Endodermal cell (in vitro differentiated cells): ENCODE measurements at places on chromosomes 7 and 10. TPM values are rescaled to one million over a fixed set of nuclear protein-coding genes. Genes with fewer than 3 reads are reported as not detected.

DNA sequence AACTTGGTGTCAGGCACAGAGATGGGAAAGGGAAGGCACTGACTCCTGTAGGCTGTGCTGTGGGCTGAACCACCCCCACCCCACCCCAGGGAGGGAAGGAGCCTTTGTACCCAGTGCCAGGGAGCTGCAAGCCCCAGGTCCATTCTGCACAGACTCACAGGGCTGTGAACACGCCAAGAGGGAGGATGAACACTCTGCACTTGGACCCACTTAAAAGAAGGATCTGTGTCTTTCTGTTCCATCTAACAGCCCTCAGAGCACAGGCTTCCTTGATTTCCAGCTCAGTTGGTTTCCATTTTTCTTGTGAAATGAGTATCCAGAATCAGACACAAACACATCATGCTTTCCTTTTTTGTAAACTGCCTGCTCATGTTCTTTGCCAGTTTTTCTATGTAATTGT is 84.9 kb downstream of the GRB10 start:
- peaks cover 76% of the 10 kb centered on the region for H3K36me3 ChIP-seq
- H3K27me3 ChIP-seq = no peaks in the 10 kb centered on the region
- H3K4me3 ChIP-seq = no peak overlapping the region
- H3K27ac ChIP-seq = no peak overlapping the region

GRCh38 chr7:141436575-141437075 is 114.6 kb upstream of the AGK start:
- no peaks in the 10 kb centered on the region for H3K27me3 ChIP-seq
- DNase-seq = no peak
- H3K36me3 ChIP-seq = no peaks in the 10 kb centered on the region
- H3K4me3 ChIP-seq = no peak overlapping the region
- H3K27ac ChIP-seq = no peak overlapping the region

- no peak for DNase-seq
- no peak overlapping the region for H3K4me3 ChIP-seq
- peaks cover 35% of the 10 kb centered on the region for H3K36me3 ChIP-seq
Observed at GRCh38 chr10:79142064-79142491, 73.3 kb downstream of the ZMIZ1 start.

GRCh38 chr10:130772676-130773075 is 538.8 kb downstream of the TCERG1L start:
- H3K4me1 ChIP-seq = no peaks in the 10 kb centered on the region
- no peak overlapping the region for H3K4me3 ChIP-seq
- no peaks in the 10 kb centered on the region for H3K27me3 ChIP-seq
- no peaks in the 10 kb centered on the region for H3K36me3 ChIP-seq
- no peak overlapping the region for H3K27ac ChIP-seq

DNA sequence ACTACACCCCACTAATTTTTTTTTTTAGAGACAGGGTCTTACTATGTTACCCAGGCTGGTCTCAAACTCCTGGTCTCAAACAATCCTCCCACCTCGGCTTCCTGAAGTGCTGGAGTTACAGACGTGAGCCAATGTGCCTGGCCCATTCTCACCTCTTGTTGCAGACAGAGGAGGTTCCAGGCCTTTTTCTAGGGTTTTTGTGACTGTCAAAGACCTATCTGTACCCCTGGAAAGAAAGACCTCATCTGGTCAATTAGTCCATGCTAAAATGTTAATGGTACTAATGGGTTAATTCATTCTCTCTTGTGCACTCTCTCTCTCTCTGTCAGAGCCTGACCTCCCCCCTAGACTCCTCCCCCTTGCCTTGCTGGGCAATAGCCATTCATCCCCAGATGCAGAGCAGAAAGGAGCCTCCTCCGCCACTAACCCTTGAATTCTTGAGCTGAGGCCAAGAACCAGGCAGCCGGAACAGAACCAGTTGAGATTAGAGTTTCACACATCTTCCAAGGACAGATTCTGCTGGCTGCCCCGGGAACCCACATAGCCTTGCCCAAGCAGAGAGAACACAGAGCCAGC is 209.7 kb downstream of the SKIDA1 start:
- DNase-seq = peak; percentile 92
- peaks cover 14% of the 10 kb centered on the region for H3K4me1 ChIP-seq
- peak overlapping the region; percentile 64 for H3K27ac ChIP-seq
- no peaks in the 10 kb centered on the region for H3K27me3 ChIP-seq
- H3K4me3 ChIP-seq = peak overlapping the region; percentile 71

DNA sequence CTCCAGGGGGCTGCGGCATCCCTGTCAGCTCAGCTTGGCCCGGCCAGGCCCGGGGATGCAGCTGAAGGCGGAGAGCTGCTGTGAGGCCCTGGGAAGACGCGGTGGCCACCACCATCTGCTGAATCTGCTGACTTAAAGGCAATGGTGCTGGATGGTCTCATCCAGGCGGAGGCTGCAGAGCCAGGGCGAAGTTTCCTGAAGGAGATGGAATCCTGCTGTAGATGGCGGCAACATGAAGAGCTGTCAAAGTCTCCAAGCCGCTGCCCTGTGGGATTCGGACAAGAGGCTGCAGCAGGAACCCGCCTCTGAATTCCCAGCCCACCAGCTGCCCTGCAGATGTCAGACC is 200.1 kb downstream of the PTPRN2 start:
- no peak overlapping the region for H3K4me3 ChIP-seq
- no peak overlapping the region for H3K27ac ChIP-seq
- H3K4me1 ChIP-seq = no peaks in the 10 kb centered on the region
- no peak for DNase-seq
- H3K27me3 ChIP-seq = no peaks in the 10 kb centered on the region

The TRPV5 gene
- 0.22 to 0.42 TPM in 2 of 3 replicates, not detected in the other for total RNA-seq

The OR6V1 gene
- total RNA-seq = not detected in 3 replicates

The HTR5A gene
- 0.46 TPM in 1 of 3 replicates, not detected in the others for total RNA-seq
